Mammary epithelial cell (primary cell): ENCODE measurements at places on chromosomes 5 and 9. TPM values are rescaled to one million over a fixed set of nuclear protein-coding genes. Genes with fewer than 3 reads are reported as not detected.

The TOPORS gene
- 29.0 TPM for total RNA-seq

The CYLC2 gene
- total RNA-seq, result not detected in 2 replicates

The ZCCHC10 gene
- 12.3 TPM for total RNA-seq

The RAI14 gene
- total RNA-seq, result 184 TPM

The PCDHB15 gene
- 0.40 and 0.45 TPM in 2 replicates for total RNA-seq

The ZNF462 gene
- total RNA-seq, result 43.7 and 43.9 TPM in 2 replicates

The SUSD3 gene
- not detected in 2 replicates for total RNA-seq

The PAEP gene
- not detected for total RNA-seq

The DAB2IP gene
- 103 TPM for total RNA-seq

The NDOR1 gene
- total RNA-seq, result 17.8 and 22.8 TPM in 2 replicates

The CHSY3 gene
- 0.51 and 1.7 TPM in 2 replicates for total RNA-seq

The NFIL3 gene
- total RNA-seq, result 12.3 TPM

The SPEF2 gene
- 1.6 and 2.5 TPM in 2 replicates for total RNA-seq

The SHLD3 gene
- total RNA-seq, result 2.8 TPM

The DMRT1 gene
- not detected in 2 replicates for total RNA-seq

The MEGF10 gene
- total RNA-seq, result 0.40 TPM in 1 of 2 replicates, not detected in the other

The PCDHGB4 gene
- 10.5 TPM for total RNA-seq

The SLC36A2 gene
- total RNA-seq, result not detected

The DBH gene
- not detected in 2 replicates for total RNA-seq

The MRNIP gene
- total RNA-seq, result 20.4 and 21.1 TPM in 2 replicates

The LEAP2 gene
- 0.17 TPM for total RNA-seq

The DCANP1 gene
- not detected in 2 replicates for total RNA-seq

The QRFP gene
- not detected in 2 replicates for total RNA-seq

The PLAC8L1 gene
- not detected for total RNA-seq

The LRRTM2 gene
- total RNA-seq, result 1.1 TPM in 1 of 2 replicates, not detected in the other

The ARID3C gene
- not detected in 2 replicates for total RNA-seq

The ZDHHC11B gene
- not detected for total RNA-seq

The IL7R gene
- total RNA-seq, result 1.6 and 9.2 TPM in 2 replicates

The GABRA1 gene
- total RNA-seq, result not detected

The SPINK13 gene
- not detected in 2 replicates for total RNA-seq

The CFAP77 gene
- not detected in 2 replicates for total RNA-seq

The RPL7A gene
- 1,440 and 1,542 TPM in 2 replicates for total RNA-seq

The ASB6 gene
- total RNA-seq, result 28.2 TPM

The PSD2 gene
- 0.07 and 0.08 TPM in 2 replicates for total RNA-seq

The PHF24 gene
- total RNA-seq, result under 0.01 TPM

The CCDC127 gene
- 7.3 and 7.4 TPM in 2 replicates for total RNA-seq

The SH3PXD2B gene
- 19.2 TPM for total RNA-seq

The HTR4 gene
- total RNA-seq, result not detected

The CANX gene
- 427 TPM for total RNA-seq

The CATSPER3 gene
- total RNA-seq, result not detected in 2 replicates

The ZNF454 gene
- total RNA-seq, result 0.17 TPM

The SLC6A19 gene
- not detected for total RNA-seq

The ADAMTS16 gene
- total RNA-seq, result not detected in 2 replicates
